ENCODE measurements at places on chromosomes 3 and 15. TPM values are rescaled to one million over a fixed set of nuclear protein-coding genes. Genes with fewer than 3 reads are reported as not detected.
A peak's percentile ranks its signal among the peaks of the same experiment; 100 is the strongest.

The THSD4 gene
- 75.6 TPM for total RNA-seq

The ABHD5 gene
- 24.9 TPM for total RNA-seq

The CEMIP gene
- total RNA-seq: not detected

DNA sequence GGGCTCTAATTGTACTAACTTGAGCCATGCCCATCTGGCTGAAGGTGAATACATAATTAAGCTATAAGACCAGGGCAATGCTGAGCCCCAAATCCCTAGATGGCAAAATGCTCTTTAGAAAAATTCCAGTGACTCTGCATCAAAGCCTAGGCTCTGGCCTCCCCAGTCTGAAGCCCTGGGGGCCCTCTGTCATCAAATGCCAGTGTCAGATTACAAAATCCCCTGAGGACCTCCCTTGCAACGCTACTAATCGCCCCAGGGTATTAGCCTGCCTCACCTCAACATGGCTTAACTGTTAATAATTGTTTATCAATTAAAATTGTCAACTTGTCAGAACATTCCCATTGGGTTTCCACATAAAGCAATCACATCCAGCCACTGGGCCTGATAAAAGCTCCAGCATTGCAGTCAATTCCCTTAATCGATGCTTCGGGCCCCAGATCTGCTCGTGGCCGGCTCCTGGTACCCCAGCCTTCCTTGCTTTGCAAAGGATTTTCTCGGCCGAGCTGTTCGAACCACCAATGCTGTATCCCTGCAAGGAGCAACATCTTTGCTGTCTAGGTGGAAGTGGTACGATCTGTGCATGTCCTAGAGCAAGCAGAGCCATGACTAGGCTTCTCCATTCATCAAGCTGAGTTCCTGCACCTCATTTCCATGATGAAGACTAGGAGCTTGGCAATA, 151.7 kb downstream of the MEGF11 start:
- no peak for DNase-seq

- peak; percentile 37 for DNase-seq
Observed at GRCh38 chr3:45608296-45608695, 13.7 kb downstream of the LIMD1 start.

DNA sequence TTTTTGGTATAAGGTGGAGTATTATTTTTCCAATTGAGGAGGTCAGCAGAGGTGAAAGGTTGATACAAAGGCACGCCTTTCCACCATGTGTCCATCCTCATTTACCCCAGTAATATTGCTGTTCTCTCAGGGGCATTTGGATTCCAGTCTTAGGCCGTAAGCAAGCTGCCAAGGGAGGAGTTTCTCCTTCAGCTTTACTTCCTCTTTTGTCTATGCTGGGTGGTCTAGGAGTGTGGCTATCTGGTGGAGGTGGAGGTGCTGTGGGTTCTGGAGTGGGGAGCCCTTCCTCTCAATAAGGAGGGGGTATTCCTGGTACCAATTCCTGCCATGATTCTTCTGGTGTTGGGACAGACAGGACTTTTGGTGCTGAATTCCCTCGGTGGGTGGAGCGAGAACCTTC, 340.6 kb downstream of the KCNH8 start:
- no peak for DNase-seq

- no peak for DNase-seq
Observed at GRCh38 chr3:55147856-55148720, 220.2 kb upstream of the LRTM1 start.

Measured in Right ventricle myocardium superior (tissue), 1 donor.